ENCODE measurements at places on chromosomes 7 and 10. TPM values are rescaled to one million over a fixed set of nuclear protein-coding genes. Genes with fewer than 3 reads are reported as not detected.

DNA sequence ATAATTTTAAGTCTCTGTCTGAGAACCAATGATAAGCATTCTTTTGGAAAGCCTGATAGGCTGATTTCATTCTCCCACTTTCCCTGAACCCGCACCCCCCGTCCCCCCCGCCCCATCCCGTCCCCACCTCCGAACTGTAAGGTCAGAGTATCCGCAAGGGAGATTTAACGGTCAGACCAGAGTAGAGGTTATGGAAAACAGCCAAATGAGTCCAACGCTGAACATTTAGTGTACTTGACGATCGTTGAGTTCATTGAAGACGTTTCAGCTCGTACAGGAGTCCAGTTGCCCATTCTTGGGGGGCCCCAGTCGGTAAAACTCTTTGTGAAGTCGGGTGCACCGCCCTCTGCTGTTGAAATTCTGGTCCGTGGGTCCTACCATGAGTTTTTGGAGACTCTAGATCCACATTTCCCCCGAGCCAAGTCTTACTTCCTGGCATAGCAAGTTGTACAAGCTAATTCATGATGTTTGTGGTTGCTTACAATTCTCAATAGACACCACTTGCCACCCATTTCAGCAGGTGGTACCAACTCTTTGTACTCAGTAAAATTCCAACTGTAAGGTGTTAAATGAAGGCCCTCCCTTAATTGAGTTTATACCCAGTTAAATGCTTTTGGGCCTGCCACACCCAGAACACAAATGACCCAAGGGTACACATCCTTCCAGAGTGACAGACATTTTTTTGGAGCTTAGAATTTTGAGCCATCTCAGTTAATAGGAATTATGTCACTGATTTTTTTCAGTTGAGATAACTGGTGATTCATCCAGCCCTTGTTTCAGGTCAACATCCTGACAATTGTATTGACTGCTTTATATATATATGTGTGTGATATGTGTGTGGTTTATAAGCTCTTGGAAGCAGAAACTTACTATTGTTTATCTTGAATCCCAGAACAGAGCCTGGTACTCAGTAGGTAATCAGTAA, 1.2 kb downstream of the MARCHF5 start:
- peak; percentile 22 for DNase-seq

GRCh38 chr10:13719425-13719824, 132.7 kb downstream of the PRPF18 start:
- DNase-seq: no peak

DNA sequence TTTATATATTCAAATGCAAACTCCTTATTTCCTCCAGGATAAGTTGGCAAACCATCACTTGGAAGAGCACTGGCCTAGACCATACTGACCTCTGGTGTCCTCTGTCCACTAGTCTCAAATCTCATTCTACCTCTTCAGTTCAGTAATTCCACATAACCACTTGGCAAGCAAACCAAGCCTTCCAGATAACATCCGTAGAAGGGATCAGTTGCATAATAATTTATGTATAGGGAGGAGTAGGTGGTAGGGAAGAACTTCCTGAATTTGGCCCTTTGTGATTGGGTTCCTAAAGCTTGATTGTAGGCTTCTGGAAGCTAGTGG, 55.0 kb downstream of the WAC start:
- no peak for DNase-seq

- peak; percentile 64 for DNase-seq
Observed at GRCh38 chr10:106189292-106189691, 975.2 kb downstream of the SORCS1 start.

DNA sequence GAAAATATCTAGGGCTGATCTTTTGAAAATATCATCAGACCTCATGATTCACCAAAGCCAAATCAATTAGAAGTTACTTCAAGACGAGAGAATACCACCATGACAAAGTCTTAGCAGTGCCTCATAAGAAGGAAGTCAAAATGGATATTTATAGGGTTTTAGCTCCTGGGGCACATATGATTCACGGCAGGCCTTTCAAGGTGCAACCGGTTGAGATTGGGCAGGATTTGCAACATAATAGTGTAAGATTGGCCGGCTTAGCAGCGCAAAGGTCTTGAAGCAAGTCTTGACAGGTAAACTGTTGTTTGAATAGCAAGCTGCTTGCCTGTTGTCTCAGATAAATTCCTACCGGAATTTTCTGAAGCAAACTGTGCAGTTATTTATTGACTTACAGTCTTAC, 17.5 kb downstream of the ADRB1 start:
- DNase-seq: no peak

The TWIST1 gene
- total RNA-seq: 0.37 TPM

The SLC12A9 gene
- total RNA-seq: 39.3 TPM

The MALRD1 gene
- total RNA-seq: 0.50 TPM

Measured in WTC11 (cell line).